Left ventricle myocardium inferior (tissue), 1 donor: ENCODE measurements at places on chromosomes 3 and 15.

GRCh38 chr3:29668728-29669127 lies 387.9 kb downstream of the RBMS3 start:
- no peak for DNase-seq

DNA sequence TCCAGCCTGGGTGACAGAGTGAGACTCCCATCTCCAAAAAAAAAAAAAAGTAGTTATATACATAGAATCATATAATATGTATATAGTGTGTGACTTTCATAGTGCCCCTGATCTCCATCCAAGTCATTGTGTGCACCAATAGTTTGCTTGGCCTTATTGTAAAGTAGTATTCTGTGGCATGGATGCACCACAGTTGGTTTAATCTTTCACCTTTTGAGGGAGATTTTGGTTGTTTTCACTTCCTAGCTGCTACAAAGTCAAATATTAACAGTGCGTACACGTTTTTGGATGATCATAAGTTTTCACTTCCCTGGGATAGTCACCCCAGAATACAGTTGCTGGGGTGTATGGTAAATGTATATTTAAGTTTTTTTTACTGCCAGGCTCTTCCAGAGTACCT lies 162.8 kb downstream of the PTPRG start:
- no peak for DNase-seq

DNA sequence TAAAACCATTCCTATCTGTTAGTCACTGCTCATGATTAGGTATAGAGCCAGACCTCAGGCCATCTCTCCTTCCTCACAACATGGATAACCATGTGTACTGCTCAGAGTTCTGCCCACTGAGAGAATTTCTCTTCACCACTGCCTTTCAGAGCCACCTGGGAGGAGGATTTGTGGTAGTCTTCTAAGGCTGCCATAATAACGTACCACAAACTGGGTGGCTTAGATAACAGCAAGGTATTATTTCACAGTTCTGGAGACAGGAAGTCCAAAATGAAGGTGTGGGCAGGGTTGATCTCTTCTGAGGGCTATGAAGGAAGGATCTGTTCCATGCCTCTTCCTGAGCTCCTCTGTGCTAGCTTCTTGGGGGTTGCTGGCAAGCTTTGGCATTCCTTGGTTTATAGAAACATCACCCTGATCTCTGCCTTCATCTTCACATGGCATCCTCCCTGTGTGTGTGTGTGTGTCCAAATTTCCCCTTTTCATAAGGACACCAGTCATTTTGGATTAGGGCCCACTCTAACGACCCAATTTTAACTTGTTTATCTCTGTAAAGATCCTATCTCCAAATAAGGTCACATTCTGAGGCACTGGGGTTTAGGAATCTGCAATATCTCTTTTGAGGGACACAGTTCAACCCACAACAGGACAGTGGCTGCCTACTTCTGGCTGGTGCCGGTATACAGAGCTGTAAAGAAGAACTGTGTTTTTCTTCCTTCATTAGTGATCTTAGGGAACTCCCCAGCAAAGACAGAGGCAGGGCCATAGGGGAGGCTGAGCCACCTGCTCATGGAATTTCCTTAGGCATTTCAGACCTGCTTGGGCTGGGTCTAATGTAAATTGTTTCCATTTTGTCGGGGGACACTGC lies 42.1 kb upstream of the NOX5 start:
- DNase-seq = no peak

DNA sequence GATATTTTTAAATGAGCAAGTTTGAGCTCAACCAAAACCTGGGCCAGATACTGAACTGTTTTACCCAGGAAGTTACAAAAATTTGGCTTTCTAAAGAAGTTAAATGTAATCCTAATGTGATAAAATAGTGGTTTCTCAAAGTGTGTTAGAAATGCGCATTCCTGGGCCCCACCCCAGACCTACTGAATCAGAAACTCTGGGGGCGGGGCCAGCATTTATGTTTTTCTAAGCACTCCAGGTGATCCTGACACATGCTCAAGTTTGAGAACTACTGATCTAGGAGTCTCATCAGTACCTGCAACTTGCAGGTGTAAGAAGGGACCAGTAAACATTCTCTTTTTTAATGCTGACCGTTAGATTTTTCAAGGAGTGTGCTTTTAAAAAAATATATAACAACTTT lies 190.6 kb downstream of the VPS13C start:
- DNase-seq = no peak

GRCh38 chr15:90512981-90513380 lies 16.7 kb upstream of the CRTC3 start:
- DNase-seq = no peak

DNA sequence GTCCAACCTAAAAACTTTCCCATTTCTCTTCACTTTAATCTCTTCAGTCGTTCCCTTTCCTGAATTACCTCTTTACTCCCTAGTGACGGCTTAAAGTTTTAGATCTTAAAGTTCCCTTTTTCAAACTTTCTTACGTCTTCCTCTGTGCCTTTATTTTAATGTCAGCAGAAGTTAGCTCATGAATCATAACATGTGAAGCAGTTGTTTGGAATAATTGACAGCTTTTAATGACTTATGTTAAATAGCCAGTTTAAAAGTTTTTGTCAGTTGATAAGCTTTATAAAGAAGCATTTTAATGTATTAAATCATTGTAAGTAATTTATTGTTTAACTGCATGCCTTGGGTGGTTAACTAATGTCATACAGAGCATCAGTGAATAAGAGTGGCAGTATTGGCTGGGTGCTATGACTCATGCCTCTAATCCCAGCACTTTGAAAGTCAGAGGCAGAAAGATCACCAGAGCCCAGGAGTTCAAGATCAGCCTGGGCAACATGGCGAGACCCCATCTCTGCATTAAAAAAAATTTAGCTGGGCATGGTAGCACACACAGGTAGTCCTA lies 33.9 kb downstream of the PIK3CA start:
- DNase-seq = no peak

GRCh38 chr3:161599697-161600096 lies 103.1 kb downstream of the OTOL1 start:
- no peak for DNase-seq

DNA sequence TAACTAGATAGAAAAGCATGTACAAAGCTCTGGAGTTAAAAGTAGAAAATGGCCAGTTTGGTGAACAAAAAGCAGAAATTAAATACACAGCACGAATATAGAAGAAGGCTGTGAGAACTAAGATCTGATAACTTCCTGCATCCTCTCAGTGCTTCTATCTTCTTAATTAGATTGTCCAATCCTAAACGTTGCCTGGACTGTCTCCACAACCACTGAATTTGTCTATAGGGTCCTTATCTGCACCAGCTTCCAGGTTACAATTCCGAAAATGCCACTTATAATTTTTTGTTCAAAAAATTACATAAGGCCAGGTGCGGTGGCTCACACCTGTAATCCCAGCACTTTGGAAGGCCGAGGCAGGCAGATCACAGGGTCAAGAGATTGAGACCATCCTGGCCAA lies 626.3 kb downstream of the TBL1XR1 start:
- DNase-seq = no peak

DNA sequence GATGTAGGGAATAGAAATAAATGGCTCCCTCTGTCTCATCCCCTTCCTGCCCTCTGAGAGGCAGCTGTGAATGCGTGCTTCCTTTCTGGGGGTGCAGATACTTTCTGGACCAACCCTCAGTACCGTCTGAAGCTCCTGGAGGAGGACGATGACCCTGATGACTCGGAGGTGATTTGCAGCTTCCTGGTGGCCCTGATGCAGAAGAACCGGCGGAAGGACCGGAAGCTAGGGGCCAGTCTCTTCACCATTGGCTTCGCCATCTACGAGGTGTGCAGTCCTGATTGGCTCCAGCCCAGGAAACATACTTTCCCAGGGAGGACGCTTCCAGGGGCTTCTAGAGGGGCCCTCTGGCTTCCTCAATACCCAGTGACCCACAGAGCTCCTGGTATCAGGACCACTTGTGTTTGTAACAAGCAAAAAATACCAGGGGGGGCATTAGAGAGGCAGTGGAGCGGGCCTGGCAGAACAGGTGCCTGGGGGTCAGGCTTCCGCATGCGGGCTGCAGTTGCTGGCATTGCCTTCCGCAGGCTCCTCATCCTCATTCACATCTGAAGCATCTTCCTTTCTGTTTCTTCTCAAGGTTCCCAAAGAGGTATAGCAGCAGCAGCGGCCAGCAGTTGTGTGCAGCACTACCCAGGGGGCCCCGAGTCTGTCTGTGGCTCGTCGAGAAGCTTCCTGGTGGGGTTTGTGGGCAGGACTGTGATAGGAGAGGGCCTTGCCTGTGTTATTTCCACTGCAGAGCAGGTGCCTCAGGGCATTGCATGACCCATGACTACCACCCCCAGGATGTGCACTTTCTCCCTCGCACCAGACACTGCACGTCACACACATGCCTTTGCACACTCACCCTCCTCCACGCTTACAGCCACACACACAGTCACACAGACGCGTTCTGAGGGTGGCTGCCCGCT lies 42.5 kb downstream of the CAPN3 start:
- DNase-seq = no peak

GRCh38 chr3:190060192-190060775 lies 60.4 kb downstream of the P3H2 start:
- DNase-seq = no peak

DNA sequence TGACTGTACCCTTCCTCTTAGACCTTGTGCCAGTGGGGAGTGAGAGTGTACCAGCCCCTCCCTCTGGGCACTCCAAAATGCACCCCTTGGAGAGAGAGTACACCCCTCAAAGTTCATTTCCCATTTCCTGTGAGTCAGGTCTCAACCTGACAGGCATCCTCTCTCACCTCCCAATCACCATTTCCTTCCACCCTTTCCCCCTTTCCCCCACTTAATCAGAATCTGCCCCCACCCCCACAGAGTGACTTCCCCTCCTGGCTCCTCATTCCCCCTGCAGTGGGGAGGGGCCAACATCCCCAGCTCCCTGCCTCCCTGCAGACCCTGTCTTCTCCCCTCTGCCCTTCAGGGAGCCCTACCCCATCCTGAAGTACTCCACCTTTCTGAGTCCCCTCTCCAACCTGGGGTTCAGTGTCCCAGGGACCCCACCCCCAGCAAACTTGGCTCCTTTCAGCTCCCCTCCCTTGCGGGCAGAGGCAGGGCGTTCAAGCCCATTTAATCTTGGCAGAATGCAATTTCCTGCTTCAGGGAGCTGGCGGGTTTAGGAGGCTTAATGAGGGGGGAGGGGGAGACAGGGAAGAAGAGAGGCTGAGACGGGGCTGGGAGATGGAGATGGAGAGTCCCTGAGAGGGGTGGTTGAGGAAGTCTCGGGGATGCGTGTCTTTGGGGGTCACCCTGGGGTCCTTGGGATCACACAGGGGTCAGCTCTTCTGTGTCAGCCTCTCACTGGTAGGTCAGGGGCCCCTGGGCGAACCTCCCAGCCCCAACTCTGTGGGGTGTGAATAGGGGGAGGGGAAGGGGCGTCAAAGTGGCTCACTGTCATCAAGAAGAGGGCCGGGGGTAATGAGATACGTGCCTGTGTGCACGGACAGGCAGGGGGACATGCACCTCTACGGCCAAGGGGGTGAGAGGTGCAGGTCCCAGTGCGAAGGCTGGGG lies 16.6 kb upstream of the SEMA3F start:
- no peak for DNase-seq

- no peak for DNase-seq
Measured at GRCh38 chr3:172808969-172809546, 58.5 kb downstream of the ECT2 start.

- no peak for DNase-seq
Measured at GRCh38 chr3:129777806-129778205, 115.7 kb downstream of the TMCC1 start.

DNA sequence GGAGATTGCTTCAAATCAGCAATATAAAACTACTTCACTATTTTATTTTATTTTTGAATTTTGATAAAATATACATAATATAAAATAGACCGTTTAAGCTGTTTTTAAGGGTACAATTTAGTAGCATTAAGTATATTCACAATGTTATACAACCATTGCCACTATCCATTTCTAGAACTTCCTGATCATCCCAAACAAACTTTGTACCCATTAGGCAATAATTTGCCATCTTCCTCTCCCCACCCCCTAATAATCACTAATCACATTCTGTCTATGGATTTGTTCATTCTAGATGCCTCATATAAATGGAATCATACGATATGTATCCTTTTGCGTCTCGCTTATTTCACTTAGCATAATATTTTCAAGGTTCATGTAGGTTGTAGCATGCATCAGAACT lies 28.9 kb downstream of the FANCD2 start:
- DNase-seq = no peak

GRCh38 chr3:155908086-155908485 lies 37.6 kb downstream of the GMPS start:
- no peak for DNase-seq

DNA sequence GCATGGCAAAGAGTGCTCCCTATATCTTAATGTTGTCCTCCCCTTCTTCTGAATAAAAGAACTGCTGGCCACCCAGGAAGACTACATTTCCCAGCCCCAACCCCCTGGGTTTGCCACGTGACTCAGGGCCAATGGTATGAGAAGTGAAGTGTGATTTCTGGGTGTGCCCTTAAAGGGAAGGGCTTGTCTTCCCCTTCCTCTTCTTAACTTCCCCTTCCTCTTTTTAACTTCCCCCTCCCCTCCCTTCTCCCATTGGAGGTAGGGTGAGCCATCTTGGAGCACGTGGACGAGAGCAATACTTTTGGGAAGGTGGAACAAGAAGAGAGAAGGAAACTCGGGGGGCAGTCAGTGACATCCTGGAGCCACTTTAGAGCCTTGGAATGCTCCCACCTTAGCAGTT lies 6.8 kb upstream of the KBTBD12 start:
- no peak for DNase-seq

- no peak for DNase-seq
Measured at GRCh38 chr15:94185547-94186236, 45.7 kb upstream of the MCTP2 start.

DNA sequence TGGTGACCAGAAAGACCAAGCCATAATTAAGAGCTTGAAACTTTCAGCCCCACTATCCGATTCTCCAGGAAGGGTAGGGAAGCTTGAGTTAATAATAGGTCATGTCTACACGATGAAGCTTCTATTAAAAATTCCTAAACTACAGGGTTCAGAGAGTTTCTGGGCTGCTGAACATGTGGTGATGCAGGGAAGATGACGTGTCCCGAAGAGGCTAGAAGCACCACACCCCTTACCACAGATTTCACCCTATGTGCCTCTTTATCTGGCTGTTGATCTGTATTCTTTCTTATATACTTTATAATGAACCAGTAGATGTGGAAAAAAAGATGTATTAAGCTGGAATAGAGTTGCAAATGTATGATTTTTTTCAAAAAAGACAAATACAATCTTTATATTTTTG lies 473.4 kb downstream of the NLGN1 start:
- no peak for DNase-seq

DNA sequence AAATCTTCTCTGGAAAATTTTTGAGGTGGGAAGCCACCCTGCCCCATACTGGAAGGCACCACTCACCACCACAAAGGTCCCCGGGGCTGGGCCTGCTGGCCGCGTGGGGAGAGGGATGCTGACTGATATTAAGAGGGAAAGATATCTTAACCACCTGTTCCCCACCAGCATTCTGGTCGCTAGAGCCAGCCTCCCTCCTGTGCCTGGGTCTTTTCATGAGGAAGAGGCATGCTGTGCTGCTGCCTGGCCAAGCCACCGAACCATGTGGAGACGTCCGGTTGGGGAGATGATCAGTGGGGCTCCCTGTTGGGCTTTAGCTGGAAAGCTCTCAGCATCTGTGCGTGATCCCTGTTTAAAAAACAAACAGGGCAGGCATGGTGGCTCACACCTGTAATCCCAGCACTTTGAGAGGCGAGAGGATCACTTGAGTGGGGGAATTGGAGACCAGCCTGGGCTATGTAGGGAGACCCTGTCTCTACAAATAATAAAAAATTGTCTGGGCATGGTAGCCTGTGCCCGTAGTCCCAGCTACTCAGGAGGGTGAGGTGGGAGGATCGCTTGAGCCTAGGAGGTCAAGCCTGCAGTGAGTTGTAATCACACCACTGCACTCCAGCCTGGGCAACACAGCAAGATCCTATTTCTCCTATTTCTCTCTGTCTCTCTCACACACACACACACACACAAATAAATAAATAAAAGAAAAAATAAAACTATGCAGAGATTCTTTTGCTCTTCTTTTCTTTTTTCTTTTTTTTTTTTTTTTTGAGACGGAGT lies 1.0 kb downstream of the KLHL18 start:
- DNase-seq = no peak
